ENCODE measurements at places on chromosomes 3 and 15.

GRCh38 chr3:138227650-138228049, 40.5 kb downstream of the ARMC8 start:
- DNase-seq: no peak

- no peak for DNase-seq
These were observed 54.6 kb downstream of the UMPS start for GRCh38 chr3:124784686-124785382.

DNA sequence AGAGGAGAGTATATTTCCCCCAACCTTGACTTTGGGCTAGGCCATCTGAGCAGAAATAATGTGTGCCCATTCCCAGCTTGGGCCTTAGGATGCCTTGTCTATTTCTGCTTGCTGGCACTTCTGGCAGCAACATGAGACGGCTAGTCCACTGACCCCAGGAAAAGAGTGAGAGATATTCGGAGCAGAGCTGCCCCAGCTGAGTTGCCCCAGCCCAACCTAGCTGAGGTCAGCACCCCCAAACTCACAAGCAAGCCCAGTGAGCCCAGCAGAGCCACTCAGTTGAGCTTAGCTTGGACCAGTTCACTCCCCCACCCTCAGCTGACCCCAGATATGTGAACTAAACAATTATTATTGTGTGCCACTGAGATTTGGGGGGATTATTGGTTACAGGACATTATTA, 20.2 kb downstream of the ITGA11 start:
- no peak for DNase-seq

GRCh38 chr3:4759689-4760312, 219.4 kb upstream of the BHLHE40 start:
- DNase-seq: no peak

DNA sequence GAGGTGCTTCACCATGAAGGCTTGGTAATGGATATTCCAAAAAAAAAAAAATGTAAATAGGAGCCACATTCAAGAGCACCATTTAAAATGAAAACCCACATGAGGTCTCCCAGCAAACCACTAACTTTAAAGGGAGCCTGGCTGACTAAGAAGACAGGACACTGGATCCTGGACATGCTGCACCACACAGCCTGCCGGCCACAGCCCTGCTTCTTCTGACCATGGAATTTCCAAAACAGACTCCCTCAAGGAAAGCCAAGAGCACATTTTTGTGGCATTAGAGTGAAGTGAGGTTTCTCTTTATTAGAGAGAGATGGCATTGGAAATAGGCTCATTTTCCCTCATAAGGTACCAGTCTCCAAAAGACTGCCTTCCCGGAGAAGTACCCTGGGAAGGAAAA, 113.9 kb downstream of the RORA start:
- DNase-seq: no peak

GRCh38 chr3:170745211-170745718, 124.7 kb downstream of the RPL22L1 start:
- peak; percentile 74 for DNase-seq

DNA sequence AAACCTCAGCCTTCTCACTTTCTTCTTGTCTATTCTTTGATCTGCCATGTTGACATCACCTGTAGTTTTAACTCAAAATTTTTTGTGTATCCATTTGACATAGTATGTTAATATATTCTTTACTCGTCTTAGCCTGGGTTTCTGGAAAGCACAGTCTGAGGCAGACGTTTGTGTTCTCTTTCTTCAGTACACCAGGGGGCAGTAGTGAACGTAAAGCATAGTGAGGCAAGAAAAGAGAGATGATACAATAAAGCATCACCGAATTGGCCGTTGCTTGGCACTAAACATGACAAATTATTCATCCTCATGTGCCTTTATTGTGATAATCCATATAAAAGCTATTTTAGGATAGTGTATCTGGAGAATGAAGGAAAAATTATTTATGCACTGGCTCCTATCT, 141.0 kb upstream of the MYRIP start:
- DNase-seq: peak; percentile 17

DNA sequence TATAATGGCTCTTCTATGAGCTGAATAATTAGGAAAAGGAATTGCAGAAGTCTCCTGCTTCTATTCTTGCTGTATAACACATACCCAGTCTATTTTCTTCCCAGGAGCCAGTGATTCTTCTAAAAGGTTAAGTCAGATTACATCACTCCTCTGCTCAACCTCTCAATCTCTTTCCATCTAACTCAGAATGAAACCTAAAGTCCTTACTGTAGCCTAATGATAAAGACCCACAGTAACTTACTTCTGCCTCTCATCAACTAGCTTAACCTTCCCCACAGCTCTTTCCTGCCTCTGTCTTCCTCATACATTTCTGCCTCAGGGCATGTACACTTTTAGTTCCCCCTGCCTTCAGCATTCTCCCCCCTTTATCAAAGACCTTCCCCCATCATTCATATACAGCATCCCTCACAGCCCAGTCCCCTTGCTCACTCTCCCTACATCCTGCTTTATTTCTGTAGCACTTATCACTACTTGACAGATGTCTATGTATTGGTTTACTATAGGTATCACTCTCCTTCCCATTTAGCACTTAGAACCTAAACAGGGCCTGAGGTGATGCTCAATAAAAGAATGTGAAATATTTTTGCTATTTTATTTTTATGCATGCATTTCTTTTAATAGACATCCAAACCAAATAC, 28.5 kb upstream of the CMTM6 start:
- no peak for DNase-seq

GRCh38 chr3:38528457-38528856, 32.3 kb downstream of the EXOG start:
- DNase-seq: no peak

DNA sequence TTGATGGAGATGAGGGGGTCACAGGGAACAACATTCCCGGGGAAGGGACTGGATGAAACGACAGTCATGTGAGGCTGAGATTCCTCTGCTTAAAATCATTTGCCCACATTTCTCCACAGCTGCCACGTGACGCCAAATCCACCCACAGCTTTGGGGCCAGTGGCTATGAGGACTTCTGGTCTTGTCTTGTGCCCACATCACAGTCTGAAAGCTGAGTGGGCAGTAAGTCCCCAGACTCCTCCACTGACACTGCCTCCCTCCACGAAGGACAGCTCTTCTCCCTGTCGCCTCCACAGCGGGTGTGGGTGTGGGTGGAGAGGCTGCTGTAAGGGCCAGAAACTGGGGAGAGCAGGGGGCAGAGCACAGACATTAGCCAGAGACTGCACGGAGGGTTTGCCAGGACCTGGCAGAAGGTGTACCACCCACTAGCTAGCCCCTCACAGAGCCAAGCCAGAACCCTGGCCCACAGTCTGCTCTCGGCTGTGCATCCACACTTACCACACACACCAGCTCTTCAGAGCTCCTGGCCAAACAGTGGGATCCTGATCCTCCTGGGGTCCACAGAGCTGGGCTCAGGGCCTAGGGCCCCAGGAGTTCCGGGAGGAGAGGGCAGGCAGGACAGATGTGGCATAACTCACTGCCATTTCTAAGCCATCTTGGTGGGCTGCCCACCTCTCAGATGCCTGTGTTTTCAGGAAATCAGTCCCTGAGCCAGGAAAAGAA, 24.2 kb downstream of the RAB6B start:
- no peak for DNase-seq

DNA sequence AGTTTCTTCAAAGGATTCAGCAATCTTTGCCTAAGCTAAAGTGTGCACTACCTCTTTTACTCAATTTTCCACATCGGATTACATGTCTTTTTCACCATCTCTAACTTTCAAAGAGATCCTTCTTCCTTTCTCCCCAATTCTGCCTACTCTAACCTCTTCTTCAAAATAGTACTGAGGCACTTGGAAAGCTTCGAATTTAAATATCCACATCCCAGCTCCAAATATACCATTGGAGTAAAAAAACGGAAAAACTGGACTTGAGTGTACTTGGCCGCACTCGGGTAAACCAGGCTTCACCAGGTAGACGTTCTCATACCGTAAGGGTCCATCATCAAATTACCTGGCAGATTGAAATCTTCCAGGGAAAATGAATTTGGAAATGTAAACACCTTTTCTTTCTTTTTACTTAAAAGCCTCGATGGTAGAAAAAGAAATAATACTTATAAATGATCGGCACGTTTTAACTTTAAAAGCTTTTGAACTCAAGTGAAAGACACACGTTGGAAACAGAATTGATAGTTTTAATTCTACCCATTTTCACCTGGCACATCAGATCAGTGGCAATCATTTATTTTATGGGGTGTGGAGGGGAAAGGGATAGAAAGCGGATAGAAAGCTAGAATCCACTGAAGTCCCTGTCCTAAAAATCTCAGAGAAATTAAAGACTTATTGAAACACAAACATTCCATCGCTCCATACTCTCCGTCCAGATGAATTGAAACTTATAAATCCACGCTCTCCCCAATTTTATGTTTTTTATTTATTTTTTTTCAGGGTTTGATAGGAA, 8.2 kb upstream of the MEIS2 start:
- DNase-seq: no peak

DNA sequence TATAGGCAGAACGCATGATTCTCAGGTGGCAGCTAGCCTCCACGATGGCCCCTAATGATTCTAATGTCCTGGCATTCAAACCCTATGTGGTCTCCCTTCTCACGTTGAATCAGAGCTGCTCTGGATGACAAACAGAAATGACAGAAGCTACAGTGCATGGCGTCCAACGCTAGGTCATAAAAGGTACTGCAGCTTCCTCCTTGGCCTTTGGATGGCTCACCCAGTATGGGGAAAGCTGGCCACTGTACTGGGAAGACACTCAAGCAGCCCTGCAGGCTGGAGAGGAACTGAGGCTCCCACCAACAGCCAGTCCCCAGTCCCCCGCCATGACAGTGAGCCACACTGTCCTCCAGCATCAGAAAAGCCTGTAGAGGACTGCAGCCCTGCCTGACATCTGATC, 286.3 kb downstream of the FAM43A start:
- no peak for DNase-seq

DNA sequence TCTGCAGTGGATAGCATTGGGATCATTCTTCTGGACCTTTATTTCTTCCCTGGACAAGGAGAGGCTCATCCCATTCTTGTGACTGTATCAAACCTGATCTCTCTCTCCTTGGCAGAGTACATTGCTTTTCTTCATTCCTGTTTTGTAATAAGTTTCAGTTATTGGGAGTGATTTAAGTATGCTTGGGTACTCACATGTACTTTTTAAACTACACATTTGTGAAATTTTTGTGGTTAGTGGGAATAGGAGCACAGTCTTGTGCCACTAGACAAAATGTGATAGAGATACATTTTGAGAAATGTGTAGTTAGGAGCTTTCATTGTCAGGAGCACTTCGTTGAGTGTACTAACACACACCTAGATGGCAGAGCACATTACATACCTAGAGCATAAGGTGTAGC, 262.6 kb downstream of the C3orf38 start:
- no peak for DNase-seq

DNA sequence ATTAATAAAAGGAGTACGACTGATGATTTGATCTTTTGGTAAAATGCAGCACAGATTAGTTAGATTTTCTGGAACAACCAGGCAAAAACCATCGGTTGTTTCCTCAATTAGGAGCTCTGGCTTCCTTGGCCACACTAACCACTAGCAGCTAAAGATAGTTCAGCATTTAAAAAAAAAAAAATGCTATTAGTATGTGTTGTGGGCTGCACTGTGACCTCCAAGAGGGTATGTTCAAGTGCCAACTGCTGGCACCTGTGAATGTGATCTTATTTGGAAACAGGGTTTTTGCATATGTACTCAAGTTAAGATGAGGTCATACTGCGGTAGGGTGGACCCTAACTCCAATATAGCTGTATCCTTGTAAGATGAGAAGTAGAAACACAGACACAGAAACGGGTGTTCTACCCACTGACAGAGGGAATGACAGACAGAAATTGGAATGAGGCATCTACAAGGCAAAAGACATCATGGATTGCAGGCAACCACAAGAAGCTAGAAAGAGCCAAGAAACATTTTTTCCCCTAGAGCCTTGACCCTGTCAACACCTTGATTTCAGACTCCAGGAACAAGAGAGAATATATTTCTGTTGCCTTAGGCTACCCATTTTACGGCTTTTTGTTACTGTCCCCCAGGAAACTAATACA, 534.6 kb upstream of the ROBO2 start:
- no peak for DNase-seq

DNA sequence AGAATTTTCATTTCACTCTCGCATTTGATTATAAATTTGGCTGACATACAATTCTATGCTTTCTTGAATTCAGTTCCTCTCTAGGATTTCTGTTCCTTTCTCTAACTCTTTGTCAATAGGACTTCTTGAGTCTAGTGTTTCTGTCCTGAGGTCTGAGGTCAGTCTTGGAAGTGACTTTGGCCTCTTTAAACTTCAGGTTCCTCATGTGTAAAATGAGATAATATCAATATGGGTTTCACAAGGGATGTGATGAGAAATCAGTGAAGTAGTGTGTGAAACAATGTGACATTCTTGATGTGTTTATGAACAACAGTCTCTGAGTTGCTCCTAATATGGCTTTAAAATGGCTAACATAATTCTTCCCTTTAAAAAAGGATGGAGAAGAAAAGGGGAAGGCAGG, 92.2 kb downstream of the SV2B start:
- no peak for DNase-seq

- DNase-seq: peak; percentile 77
These were observed at the start of gene MELTF for GRCh38 chr3:197029511-197030167. Gene MELTF (minus strand): TSS chr3:197029817. CDS start chr3:197029702, 115 bp downstream.

All from RWPE1 (cell line).